ENCODE measurements at places on chromosomes 2 and 18.
A peak's percentile ranks its signal among the peaks of the same experiment; 100 is the strongest.

DNA sequence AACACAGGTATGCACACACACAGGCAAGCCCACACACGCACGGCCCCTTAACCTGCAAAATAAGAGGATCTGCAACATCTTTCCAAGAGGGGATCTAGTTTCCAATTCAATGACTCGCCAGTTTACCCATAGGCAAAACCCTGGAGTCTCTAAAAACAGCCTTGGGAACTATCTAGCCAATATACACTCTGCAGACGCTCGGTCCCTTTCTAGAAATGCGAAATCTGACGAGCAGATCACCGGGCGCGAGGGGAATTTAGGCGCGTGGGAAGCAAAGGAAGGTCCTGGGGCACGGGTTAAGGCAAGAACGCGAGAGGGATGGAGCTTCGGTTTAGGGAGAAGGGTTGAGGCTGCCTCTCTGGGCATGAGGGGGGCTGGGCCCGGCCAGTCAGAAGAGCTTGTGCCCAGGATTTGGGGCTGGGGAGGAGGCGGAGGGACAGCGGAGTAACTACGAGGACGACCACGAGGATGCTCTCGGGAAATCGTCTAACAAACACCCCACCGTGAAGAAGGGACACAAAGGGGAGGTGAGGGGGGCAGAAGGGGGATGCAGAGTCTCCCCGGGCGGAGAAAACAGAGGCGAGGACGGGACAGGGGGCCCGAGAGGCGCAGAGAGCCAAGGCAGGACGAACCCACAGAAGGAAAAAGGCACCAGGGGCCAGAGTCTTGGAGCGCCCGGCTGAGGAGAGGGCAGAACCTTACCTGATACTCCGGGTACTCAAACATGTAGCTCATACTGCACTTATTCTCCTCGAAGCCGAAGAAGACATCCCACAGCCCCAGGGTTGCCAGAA lies 542 bp downstream of the PGAP1 start:
- peak; percentile 58 for DNase-seq
- no peaks in the 10 kb centered on the region for H3K27me3 ChIP-seq
- H3K4me1 ChIP-seq, result peaks cover 2% of the 10 kb centered on the region

DNA sequence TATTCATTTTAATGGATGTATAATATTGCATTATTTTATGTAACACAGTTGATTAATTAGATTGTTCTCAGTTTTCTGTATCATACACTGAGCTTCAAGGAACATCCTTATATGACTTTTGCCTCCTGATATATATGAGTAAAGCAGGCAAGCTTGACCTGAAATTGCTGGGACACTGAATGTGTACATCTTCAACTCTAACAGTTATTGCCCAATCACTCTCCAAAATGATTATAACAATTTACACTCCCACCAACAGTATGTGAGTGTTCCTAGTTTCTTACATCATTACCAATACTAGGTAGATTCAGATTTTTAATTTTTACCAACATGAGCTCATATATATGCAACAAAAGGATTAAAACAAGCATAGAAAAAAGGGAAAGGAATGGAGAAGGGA lies 379.4 kb downstream of the SETBP1 start:
- H3K4me1 ChIP-seq, result no peaks in the 10 kb centered on the region
- H3K27me3 ChIP-seq, result no peaks in the 10 kb centered on the region
- H3K27ac ChIP-seq, result no peak overlapping the region
- H3K4me3 ChIP-seq, result no peak overlapping the region

DNA sequence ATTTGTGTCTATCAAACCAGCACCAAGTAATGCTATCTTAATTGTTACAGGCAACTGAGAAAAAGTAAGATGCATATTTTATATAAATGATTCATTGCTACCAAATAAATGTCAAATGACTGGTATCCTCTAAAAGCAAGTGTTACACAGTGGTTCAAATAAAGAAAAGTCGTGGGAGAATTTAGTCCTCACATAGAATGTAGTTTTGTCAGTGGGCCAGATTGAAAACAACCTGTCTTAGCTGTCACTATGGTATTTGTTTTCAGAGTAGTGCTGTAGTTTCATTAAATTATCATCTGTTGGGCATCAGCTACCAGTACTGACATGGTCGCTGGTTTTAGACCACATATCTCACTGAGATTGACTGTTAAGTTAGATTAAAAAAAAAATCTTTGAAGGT lies 10.2 kb upstream of the EIF2AK3 start:
- DNase-seq, result no peak
- H3K27me3 ChIP-seq, result peaks cover 4% of the 10 kb centered on the region
- H3K4me1 ChIP-seq, result no peaks in the 10 kb centered on the region
- H3K36me3 ChIP-seq, result no peaks in the 10 kb centered on the region

DNA sequence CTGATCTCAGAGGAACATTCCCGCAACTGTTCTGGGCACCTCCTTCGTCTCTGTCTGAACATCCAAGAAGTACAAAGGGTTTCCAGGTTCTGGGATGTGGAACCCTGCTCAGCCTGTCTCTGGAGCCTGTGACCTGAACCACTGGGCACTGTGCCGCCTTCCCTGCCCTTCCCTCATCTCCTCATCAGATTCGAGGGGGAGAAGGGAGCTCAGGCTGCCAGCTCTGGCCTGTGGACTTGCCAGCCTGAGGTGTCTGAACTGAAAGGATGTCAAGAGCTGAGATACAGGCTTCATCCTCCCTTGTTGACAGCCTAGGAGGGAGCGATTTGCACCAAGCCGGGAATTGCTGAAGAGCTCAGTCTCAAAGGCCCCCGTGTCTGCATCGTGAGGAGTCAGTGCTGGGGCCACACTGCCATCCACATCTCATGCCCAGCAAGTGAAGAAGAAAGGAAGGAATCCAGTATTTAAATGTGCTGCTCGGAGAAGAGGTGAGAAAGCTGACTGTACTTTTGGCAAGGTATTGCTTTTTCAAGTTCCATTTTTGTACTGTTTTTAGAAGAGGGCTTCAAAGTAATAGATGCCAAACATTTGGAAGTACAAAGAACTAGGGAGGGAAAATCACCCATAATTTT lies 12.6 kb downstream of the NEU2 start:
- no peak for DNase-seq
- H3K27ac ChIP-seq, result no peak overlapping the region
- no peaks in the 10 kb centered on the region for H3K36me3 ChIP-seq
- no peaks in the 10 kb centered on the region for H3K4me1 ChIP-seq
- peaks cover 26% of the 10 kb centered on the region for H3K27me3 ChIP-seq

DNA sequence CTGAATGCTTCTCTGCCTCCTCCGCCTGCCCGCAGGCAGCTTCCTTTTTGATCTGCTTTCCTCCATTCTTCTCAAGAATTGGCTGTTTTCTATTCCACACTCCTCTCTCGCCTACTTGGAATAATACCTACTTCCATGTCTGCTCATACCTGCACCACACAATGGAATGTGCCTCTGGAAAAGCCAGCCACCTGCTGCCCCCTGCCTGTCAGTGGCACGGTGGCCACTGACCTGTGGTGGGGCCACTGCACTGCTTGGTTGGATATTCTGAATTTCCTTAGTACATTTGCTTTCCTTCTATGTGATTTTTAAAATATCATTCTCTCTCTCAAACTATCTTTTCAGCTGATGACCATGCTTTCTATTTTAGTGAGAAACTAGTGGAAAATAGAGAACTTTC lies 406.9 kb downstream of the DCDC2C start:
- H3K27ac ChIP-seq, result no peak overlapping the region
- H3K4me1 ChIP-seq, result no peaks in the 10 kb centered on the region
- no peaks in the 10 kb centered on the region for H3K36me3 ChIP-seq

- H3K4me3 ChIP-seq, result no peak overlapping the region
- H3K36me3 ChIP-seq, result no peaks in the 10 kb centered on the region
- peaks cover 6% of the 10 kb centered on the region for H3K4me1 ChIP-seq
- H3K27ac ChIP-seq, result no peak overlapping the region
- H3K27me3 ChIP-seq, result peaks cover 9% of the 10 kb centered on the region
Measured at GRCh38 chr2:121021685-121022084, 263.3 kb downstream of the TFCP2L1 start.

GRCh38 chr2:59892398-59892797 lies 661.1 kb downstream of the BCL11A start:
- H3K27me3 ChIP-seq, result no peaks in the 10 kb centered on the region
- no peak overlapping the region for H3K4me3 ChIP-seq
- no peak for DNase-seq
- H3K36me3 ChIP-seq, result no peaks in the 10 kb centered on the region

- no peak overlapping the region for H3K4me3 ChIP-seq
- no peak overlapping the region for H3K27ac ChIP-seq
- H3K27me3 ChIP-seq, result no peaks in the 10 kb centered on the region
- DNase-seq, result no peak
Measured at GRCh38 chr18:70931942-70932814, 643.3 kb downstream of the SOCS6 start.

DNA sequence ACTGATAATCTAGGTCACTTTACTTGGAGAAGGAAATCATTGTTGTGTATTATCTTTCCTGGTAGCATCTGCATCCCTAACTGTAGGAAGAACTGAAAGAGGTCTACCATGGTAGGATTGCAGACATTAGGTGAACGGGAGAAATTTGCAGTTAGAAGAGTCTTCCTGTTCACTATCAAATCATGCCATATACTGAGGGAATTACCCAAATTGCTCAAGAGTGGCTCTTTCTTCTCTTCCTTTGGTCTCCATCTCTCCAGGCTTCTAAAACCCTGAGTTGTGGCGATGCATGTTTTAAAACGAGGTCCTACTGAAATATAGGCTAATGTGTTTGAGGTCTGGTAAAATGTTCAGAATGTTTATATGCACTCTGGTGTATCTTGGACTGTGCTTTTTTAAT lies 85.3 kb upstream of the HK2 start:
- H3K4me3 ChIP-seq, result no peak overlapping the region
- H3K4me1 ChIP-seq, result peaks cover 5% of the 10 kb centered on the region
- DNase-seq, result no peak
- no peaks in the 10 kb centered on the region for H3K36me3 ChIP-seq

GRCh38 chr2:95350368-95350767 lies 52.1 kb upstream of the FAHD2A start:
- no peak for DNase-seq
- peaks cover 34% of the 10 kb centered on the region for H3K36me3 ChIP-seq
- H3K4me1 ChIP-seq, result peaks cover 32% of the 10 kb centered on the region
- no peak overlapping the region for H3K4me3 ChIP-seq
- H3K27ac ChIP-seq, result no peak overlapping the region

DNA sequence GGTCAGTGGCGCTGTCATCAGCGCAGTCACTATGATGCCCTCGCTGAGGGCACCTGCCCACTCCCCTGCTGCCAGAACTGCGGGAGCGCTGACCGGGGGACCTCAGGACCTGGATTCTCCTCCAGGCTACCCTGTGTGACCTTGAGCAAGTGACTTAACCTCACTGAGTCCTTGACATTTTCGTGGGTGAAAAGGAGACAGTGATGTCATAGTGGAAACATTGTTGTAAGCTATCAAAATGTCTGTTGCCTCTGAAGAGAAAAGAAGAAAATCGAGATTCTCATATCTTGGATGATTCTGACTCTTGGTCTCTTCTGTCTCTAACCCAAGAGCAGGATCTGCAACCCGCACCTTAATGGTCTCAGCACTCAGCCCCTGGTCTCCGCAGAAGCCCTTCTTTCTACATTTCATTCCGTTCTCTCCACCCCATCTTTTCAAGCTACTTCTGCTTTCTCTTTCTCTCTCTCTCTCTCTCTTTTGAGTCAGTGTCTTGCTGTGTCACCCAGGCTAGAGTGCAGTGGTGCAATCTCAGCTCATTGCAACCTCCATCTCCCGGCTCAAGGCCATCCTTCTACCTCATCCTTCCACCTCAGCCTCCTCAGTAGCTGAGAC lies 978 bp upstream of the TUBA4A start:
- DNase-seq, result peak; percentile 54
- H3K4me3 ChIP-seq, result peak overlapping the region; percentile 57
- no peak overlapping the region for H3K27ac ChIP-seq

DNA sequence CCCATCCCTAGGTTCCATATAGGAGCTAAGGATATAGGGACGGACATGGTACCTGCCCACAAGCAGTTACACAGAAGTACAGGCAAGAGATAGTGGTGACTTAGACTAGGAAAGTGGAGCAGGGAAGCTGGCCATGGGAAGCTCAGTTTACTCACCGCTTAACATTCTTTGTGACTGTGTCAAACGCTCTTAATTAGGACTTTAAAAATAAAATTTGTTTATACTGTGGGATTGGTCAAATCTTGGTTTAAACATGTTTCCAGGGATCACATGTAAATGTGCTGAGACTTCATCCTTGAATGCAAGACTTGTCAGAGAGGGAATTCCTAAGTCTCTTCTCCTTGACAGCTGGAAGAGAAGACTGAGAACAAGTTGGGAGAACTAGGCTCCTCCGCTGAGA lies 107.3 kb downstream of the MTCL1 start:
- H3K27ac ChIP-seq, result peak overlapping the region; percentile 46
- no peak overlapping the region for H3K4me3 ChIP-seq
- DNase-seq, result peak; percentile 81
- H3K36me3 ChIP-seq, result peaks cover 33% of the 10 kb centered on the region
- H3K27me3 ChIP-seq, result no peaks in the 10 kb centered on the region

- H3K27me3 ChIP-seq, result no peaks in the 10 kb centered on the region
- DNase-seq, result no peak
- no peak overlapping the region for H3K4me3 ChIP-seq
- H3K27ac ChIP-seq, result no peak overlapping the region
- no peaks in the 10 kb centered on the region for H3K4me1 ChIP-seq
Measured at GRCh38 chr2:126921066-126921465, 22.4 kb downstream of the TEX51 start.

GRCh38 chr2:177334940-177335543 lies 57.5 kb upstream of the AGPS start:
- peak; percentile 70 for DNase-seq
- no peaks in the 10 kb centered on the region for H3K27me3 ChIP-seq
- H3K4me1 ChIP-seq, result peaks cover 2% of the 10 kb centered on the region
- no peak overlapping the region for H3K27ac ChIP-seq
- no peaks in the 10 kb centered on the region for H3K36me3 ChIP-seq

- H3K36me3 ChIP-seq, result peaks cover 3% of the 10 kb centered on the region
- DNase-seq, result peak; percentile 50
- H3K27me3 ChIP-seq, result no peaks in the 10 kb centered on the region
- H3K4me3 ChIP-seq, result no peak overlapping the region
- peaks cover 17% of the 10 kb centered on the region for H3K4me1 ChIP-seq
Measured at GRCh38 chr2:24885221-24886125, 34.6 kb downstream of the ADCY3 start.

GRCh38 chr2:212945526-212945925 lies 205.9 kb downstream of the IKZF2 start:
- DNase-seq, result no peak
- no peak overlapping the region for H3K27ac ChIP-seq
- H3K4me3 ChIP-seq, result no peak overlapping the region
- no peaks in the 10 kb centered on the region for H3K4me1 ChIP-seq
- no peaks in the 10 kb centered on the region for H3K36me3 ChIP-seq
